ENCODE measurements at places on chromosomes 16 and 17.

DNA sequence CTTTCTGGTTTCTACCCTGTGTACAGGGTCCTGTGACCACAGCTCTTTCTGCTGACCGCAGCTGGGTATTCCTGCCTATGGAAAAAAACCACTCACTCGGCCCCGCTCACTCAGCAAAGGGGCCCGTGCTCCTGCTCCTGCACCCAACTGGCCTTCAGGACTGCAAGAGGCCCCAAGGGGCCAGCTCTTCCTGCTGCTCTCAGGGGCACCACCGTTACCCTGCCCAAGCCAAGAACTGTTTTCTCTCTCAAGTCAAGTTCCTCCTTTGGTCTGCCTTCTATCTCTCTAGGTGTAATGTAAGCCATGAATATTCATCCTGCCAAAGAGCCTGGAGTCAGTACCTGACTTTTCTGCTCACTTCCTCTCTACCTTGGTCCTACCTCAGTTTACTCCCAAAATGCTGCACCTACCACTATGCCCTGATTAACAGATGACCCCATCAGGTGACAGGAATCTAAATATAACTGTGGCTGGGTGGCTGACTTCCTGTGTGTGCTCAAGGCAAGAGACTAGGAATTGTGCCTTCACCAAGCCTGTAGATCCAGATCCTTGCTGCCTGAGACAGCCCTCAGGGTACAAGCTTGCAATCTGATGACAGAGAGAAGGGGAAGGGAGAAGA is 20.4 kb upstream of the SCIMP start:
- no peak for DNase-seq

- peak; percentile 80 for DNase-seq
Observed at GRCh38 chr17:39174920-39175694, 9.1 kb upstream of the ARL5C start.

DNA sequence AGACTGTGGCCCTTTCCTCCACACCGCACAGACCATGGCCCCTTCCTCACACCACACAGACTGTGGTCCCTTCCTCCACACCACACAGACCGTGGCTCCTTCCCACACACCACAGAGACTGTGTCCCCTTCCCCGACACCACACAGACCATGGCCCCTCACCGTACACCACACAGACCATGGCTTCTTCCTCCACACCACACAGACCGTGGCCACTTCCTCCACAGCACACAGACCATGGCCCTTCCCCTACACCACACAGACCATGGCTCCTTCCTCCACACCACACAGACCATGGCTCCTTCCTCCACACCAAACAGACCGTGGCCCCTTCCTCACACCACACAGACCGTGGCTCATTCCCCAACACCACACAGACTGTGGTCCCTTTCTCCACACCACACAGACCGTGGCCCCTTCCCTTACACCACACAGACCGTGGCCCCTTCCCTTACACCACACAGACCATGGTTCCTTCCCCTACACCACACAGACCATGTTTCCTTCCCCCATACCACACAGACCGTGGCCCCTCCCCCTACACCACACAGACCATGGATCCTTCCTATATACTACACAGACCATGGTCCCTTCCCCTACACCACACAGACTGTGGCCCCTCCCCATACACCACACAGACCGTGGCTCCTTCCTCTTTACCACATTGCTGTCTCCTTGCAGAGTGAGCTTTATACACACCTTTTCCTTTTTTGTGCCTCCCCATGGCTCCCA is 297.5 kb upstream of the FOXF1 start:
- DNase-seq = no peak

- DNase-seq = no peak
Observed at GRCh38 chr16:66007717-66008116, 358.8 kb upstream of the CDH5 start.

DNA sequence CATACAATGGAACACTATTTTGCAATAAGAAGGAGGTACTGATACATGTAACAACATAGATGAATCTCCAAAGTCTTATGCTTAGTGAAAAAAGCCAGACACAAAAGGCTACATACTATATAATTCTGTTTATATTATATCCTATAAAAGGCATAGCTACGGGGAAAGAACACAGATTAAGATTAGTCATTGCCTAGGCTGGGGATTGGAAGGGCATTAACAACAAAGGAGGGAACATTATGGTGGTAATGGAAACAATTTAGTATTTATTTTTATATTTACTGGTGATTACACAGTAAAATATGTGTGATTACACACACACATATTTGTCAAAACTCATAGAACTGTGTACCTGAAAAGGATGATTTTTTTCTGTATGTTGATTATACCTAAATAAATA is 278.1 kb downstream of the ZFHX3 start:
- no peak for DNase-seq

- DNase-seq = no peak
Observed at GRCh38 chr17:37051833-37052232, 103.1 kb downstream of the AATF start.

- DNase-seq = no peak
Observed at GRCh38 chr17:63358111-63358839, 87.8 kb downstream of the CYB561 start.

All from T-helper 9 cell (primary cell).